NCI-H1092 (cell line): ENCODE measurements at places on chromosomes 12 and 14.

GRCh38 chr12:58186914-58187313 lies 245.5 kb downstream of the ATP23 start:
- no peak for DNase-seq

DNA sequence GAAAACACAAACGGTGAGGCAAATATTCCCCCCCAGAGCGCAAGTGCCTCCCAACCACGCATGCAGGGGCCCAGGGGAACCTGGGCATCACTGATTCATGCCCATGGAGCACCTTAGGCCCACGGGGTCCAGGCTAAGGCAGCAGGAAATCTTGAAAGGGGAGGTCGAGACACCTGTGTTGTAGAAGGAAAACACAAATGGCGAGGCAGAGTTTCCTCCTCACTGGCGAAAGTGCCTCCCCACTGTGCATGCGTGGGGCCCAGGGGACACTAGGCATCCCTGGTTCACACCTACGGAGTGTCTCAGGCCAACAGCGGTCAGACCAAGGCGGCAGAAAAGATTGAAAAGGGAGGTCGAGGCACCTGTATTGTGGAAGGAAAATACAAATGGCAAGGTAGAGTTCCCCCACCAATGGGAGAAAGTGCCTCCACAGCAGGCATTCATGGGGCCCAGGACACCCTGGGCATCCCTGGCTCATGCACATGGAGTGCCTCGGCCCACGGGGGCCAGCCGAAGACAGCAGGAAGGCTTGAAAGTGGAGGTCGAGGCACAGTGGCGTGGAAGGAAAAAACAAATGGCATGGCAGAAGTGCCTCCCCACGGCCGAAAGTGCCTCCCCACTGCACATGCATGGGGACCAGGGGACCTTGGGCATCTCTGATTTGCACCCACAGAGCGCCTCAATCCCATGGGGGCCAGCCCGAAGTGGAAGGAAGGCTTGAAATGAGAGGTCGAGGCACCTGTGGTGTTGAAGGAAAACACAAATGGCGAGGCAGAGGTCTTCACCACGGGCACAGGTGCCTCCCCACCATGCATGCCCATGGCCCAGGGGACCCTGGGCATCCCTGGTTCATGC lies 368.8 kb downstream of the ALG10 start:
- DNase-seq: no peak

- no peak for DNase-seq
Observed at GRCh38 chr12:30067146-30067545, 283.4 kb upstream of the TMTC1 start.

DNA sequence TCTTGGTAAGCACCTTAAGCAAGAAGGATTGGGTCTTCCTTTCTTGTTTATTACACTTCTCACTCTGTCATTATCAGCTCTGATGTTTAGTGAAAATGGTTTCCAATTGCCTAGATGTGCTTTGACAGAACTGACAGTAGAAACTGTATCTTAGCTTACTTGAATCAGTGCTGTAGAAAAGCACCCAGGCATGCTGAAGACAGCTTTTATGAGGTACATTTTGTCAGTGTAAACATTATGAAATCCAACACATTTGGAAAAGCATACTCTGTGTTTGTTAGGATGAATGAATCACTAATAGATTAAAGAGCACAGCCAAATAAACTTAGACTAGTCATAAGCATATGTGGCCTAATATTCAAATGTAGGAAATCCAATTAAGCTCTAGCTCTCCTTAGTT lies 290.2 kb upstream of the NPAS3 start:
- no peak for DNase-seq

DNA sequence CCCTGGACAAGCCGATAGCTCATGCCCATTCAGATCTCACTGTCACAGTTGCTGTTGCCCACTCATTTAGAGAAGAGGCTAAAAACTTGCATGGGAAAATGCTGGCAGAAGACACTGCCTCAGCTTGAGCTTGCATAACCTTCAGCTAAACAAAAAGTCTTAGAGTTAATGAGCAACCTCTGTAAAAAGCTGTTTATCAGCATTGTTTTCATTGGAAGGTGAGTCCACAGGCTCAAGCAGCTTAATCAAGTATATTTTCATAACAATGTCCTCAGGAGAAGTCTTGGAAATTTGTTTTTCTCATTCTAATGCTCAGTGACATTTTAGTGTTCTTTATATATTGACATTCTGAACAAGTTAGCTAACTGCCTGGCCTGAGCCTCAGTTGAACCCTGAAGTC lies 872.9 kb downstream of the TMTC2 start:
- no peak for DNase-seq

- no peak for DNase-seq
Observed at GRCh38 chr12:119113496-119113986, 65.2 kb upstream of the HSPB8 start.
